ENCODE measurements at places on chromosomes 12 and 14. TPM values are rescaled to one million over a fixed set of nuclear protein-coding genes. Genes with fewer than 3 reads are reported as not detected.

- no peak for DNase-seq
Observed at GRCh38 chr12:130419116-130419515, 81.4 kb downstream of the PIWIL1 start.

Gene LRRC10
- total RNA-seq: not detected

DNA sequence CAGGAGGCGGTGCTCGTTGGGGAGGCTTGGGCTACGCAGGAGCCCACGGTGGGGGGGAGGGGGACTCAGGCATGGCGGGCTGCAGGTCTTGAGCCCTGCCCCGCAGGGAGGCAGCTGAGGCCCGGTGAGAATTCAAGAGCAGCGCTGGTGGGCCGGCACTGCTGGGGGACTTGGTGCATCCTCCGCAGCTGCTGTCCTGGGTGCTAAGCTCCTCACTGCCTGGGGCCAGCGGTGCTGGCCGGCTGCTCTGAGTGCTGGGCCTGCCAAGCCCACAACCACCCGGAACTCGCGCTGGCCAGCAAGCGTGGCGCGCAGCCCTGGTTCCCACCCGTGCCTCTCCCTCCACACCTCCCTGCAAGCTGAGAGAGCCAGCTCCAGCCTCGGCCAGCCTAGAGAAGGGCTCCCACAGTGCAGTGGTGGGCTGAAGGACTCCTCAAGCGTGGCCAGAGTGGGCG is 3.2 kb downstream of the METTL25 start:
- DNase-seq: no peak

- DNase-seq: no peak
Observed at GRCh38 chr14:81523016-81523415, 10.6 kb downstream of the SEL1L start.

DNA sequence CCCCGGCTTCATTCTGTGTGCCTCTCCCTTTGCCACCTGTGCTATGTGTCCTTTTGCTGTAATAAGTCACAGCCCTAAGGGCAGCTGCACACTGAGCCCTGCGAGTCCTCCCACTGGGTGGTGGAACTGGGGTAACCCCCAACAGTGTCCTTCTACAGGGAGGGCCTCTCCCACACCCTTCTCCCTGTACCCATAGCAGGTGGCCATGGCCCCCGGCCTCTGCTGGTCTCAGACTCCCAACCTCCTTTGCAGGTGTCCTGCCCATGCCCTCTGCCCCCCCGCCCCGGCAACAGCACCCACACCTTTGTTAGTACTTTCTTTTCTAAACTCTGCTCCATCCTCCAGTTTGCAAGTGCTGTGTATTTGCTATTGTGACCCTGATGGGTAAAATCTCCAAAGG is 171.8 kb downstream of the PIWIL1 start:
- no peak for DNase-seq

DNA sequence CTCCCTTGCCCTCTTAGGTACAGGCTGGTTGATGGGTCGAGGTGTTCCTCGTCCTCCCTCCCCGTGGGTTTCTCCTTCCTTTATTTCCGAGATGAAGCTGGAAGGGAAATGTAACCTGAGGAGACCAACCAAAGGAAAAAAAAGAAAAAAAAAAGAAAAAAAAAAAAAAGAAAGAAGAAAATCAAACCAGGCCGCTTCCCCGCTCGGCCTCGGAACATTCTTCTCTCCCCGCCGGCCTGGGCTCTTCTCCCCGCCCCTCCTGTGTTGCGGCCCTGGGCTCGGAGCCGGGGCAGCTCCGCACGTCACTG is 1.6 kb upstream of the NFATC4 start:
- DNase-seq: no peak

DNA sequence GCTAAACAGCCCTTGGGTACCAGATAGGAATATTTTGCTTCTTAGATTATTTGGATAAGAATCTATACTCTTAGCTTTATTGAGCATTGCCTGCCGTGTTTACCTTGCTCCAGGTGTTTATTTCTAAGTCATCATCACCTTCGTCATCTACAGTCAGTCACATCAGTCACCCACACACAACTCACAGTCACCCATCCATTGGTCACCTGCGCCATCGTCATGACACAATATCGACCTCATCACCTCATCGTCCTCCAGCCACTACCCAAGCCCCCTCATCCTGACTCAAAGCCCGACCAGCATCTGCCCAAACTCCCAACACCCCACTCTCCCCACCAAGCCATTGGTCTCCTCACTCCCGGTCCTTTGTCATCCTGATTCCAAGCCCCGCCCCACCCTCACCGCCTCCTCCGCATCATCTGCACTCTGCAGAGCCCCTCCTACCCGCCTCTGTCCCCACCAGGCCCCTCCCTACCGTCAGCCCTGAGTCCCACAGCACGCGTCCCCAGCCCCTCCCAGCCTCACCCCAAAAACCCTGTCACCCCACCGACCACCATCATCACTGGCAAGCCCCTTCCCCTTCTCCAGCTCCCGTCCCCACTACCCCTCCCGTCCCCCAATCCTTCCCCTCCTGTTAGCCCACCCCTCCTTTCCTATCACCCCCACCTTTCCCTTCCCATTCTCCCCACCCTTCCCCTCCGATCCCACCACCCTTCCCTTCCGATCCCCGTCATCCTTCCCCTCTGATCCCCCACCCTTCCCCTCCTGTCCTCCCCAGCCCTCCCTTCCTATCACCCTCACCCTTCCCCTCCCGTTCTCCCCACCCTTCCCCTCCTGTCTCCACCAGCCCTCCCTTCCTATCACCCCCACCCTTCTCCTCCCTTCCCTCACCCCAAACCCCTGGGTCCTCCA is 9.8 kb downstream of the DLK1 start:
- DNase-seq: no peak

GRCh38 chr14:73794146-73794545 is 57.5 kb upstream of the PTGR2 start:
- DNase-seq: no peak
